ENCODE measurements at places on chromosomes 6 and 20.

DNA sequence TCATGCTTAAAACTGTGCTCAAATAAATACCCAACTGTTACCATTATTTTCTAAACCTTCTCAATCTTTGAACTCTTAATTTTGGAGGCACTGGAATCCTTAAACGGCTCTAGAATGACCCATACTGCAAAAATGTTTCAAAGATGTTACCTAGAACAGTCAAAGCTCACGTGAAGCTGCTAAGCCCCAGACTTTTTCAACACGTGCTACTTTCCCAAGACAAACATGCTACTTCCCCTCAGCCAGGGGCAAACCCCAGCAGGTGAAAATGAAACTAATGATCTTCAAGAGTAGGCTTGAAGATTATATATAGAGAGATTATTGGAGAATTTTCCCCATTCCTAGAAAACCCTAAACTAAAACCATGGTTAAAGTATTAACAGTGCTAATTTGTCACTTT, 28.1 kb downstream of the HUS1B start:
- no peak overlapping the region for H3K27ac ChIP-seq
- H3K4me3 ChIP-seq = no peak overlapping the region
- no peak for DNase-seq
- H3K36me3 ChIP-seq = peaks cover 13% of the 10 kb centered on the region
- H3K4me1 ChIP-seq = no peaks in the 10 kb centered on the region

- peak; percentile 68 for DNase-seq
- H3K4me1 ChIP-seq = peaks cover 33% of the 10 kb centered on the region
- H3K4me3 ChIP-seq = peak overlapping the region; percentile 50
- H3K36me3 ChIP-seq = no peaks in the 10 kb centered on the region
- no peaks in the 10 kb centered on the region for H3K27me3 ChIP-seq
- peak overlapping the region; percentile 91 for H3K27ac ChIP-seq
Observed at GRCh38 chr6:31821301-31822035, 6.1 kb upstream of the HSPA1B start.

GRCh38 chr20:23404196-23404595, 17.1 kb downstream of the NAPB start:
- H3K36me3 ChIP-seq = peaks cover 13% of the 10 kb centered on the region
- H3K4me1 ChIP-seq = no peaks in the 10 kb centered on the region
- no peaks in the 10 kb centered on the region for H3K27me3 ChIP-seq

GRCh38 chr6:108353853-108354252, 59.0 kb downstream of the AFG1L start:
- H3K27me3 ChIP-seq = no peaks in the 10 kb centered on the region
- H3K36me3 ChIP-seq = peaks cover 8% of the 10 kb centered on the region
- no peak for DNase-seq
- no peak overlapping the region for H3K4me3 ChIP-seq

- DNase-seq = no peak
- H3K36me3 ChIP-seq = no peaks in the 10 kb centered on the region
- no peaks in the 10 kb centered on the region for H3K4me1 ChIP-seq
- H3K27me3 ChIP-seq = no peaks in the 10 kb centered on the region
Observed at GRCh38 chr6:30500421-30501355, 11.4 kb downstream of the HLA-E start.

GRCh38 chr6:135992739-135993138, 141.2 kb downstream of the PDE7B start:
- peaks cover 10% of the 10 kb centered on the region for H3K4me1 ChIP-seq
- H3K27me3 ChIP-seq = no peaks in the 10 kb centered on the region
- no peak overlapping the region for H3K4me3 ChIP-seq
- DNase-seq = no peak

DNA sequence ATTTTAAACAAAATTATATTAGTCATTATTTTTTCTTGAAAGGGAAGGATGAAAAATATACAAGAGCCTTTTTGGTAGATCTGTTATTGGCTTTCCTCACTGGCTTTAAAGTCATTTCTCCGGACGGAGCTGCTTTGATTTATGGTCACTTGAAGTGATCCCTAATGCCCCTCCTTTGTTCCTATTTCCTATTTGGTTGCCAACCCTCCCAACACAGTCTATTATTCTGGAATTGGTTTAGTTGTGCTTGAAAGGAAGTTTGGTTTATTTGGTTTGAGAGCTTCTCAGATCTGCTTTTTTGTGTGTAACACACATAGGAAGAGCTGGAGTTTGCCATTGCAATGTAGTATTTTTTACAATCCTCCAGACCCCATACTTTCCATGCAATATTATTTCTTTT, 347.9 kb downstream of the RFPL4B start:
- no peaks in the 10 kb centered on the region for H3K4me1 ChIP-seq
- no peak overlapping the region for H3K4me3 ChIP-seq
- no peak overlapping the region for H3K27ac ChIP-seq
- H3K27me3 ChIP-seq = no peaks in the 10 kb centered on the region
- DNase-seq = no peak
- H3K36me3 ChIP-seq = no peaks in the 10 kb centered on the region

DNA sequence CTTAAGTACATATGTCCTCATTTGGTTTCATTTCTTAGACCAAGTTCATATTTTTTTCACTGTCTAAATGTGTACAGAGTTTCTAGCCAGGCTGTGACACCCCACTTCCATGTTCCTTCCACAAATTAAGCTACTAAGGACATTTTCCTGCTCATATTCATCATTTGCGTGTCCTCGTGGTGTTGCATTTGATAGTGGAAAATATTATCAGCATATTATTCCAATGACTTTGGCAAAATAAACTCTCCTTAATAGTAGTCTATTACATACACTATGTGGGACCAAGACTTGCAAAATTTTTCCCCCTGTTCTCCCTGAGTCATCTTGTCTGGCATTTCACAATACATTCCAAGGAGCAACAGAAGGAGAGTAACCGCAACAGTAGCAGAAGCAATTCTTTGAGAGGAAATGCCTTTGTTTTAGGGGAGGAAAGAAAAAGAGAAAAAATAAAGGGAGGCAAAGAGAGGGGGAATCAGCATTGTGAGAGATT, 599.2 kb downstream of the COL12A1 start:
- no peaks in the 10 kb centered on the region for H3K27me3 ChIP-seq
- H3K27ac ChIP-seq = peak overlapping the region; percentile 43
- H3K4me3 ChIP-seq = no peak overlapping the region
- H3K4me1 ChIP-seq = no peaks in the 10 kb centered on the region

DNA sequence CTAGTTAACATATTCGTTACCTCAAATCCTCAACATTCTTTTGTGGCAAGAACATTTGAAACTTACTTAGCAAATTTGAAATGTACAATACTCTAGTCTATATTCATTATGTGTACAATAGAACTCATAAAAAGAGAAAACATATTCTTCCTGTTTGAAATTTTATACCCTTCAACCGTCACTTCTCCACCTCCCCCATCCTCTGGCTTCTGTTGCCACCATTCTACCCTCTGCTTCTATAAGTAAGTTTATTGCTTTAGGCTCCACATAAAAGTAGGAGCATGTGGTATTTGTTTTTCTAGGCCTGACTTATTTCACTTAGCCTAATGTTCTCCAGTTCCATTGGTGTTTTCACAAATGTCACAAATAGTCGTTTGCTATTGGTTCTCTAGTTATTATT, 205.3 kb downstream of the TENT5A start:
- no peak overlapping the region for H3K4me3 ChIP-seq
- H3K27ac ChIP-seq = no peak overlapping the region
- H3K27me3 ChIP-seq = no peaks in the 10 kb centered on the region
- no peak for DNase-seq

DNA sequence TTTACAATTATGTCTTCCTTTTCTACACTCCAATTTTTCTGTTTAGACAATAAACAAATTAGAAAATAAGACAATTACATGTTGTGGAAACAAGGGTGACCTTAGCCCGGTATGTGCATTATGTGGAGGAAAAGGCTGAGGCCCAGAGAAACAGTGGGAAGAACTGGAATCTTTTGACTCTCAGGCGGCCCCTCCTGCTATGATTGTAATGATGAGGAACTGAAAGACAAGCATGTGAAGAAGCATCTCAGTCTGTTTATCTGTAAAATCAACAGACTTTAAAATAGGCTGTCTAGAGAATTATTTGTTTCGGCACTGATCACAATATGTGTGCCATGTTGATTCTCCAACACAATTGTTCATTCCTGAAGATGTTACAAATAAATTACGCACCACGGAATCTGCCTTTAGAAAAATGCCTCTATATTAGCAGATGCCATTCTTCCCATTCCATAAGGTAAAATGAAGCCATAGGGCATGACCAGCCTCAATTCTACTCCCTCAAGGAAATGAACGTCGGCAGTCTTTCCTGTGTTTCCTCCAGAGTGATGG, 1201.6 kb upstream of the CITED2 start:
- H3K4me1 ChIP-seq = peaks cover 16% of the 10 kb centered on the region
- no peaks in the 10 kb centered on the region for H3K27me3 ChIP-seq
- no peaks in the 10 kb centered on the region for H3K36me3 ChIP-seq
- H3K27ac ChIP-seq = no peak overlapping the region
- DNase-seq = no peak
- no peak overlapping the region for H3K4me3 ChIP-seq

GRCh38 chr6:12622566-12622965, 94.0 kb upstream of the PHACTR1 start:
- no peak overlapping the region for H3K4me3 ChIP-seq
- H3K4me1 ChIP-seq = no peaks in the 10 kb centered on the region
- H3K36me3 ChIP-seq = no peaks in the 10 kb centered on the region

GRCh38 chr20:63968136-63968927, 1.4 kb downstream of the ZNF512B start:
- no peak for DNase-seq
- H3K27me3 ChIP-seq = no peaks in the 10 kb centered on the region
- no peaks in the 10 kb centered on the region for H3K36me3 ChIP-seq
- peak overlapping the region; percentile 63 for H3K4me3 ChIP-seq

GRCh38 chr6:127381384-127381783, 38.0 kb upstream of the ECHDC1 start:
- H3K4me3 ChIP-seq = no peak overlapping the region
- H3K27me3 ChIP-seq = no peaks in the 10 kb centered on the region
- DNase-seq = no peak
- H3K36me3 ChIP-seq = no peaks in the 10 kb centered on the region
- H3K4me1 ChIP-seq = no peaks in the 10 kb centered on the region

DNA sequence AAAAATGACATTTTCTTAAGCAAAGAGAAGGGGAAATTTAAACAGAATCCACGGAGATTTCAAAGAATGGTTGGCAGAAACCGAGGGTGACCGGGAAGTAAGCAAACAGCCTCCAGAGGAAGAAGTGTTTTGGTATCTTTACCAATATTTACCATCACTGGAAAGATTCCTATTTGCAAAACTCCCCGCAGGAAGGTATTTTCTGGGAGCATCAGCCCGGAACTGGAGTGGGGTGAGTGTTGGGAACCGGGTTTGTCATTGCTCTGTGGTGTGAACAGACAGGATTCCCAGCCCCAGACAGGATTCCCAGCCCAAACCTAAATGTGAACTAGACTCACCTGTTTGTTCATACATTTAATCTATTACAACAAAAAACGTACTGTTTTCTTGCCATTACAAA, 19.2 kb upstream of the DACT2 start:
- DNase-seq = no peak
- H3K36me3 ChIP-seq = no peaks in the 10 kb centered on the region
- H3K4me3 ChIP-seq = no peak overlapping the region
- peaks cover 16% of the 10 kb centered on the region for H3K27me3 ChIP-seq
- H3K27ac ChIP-seq = no peak overlapping the region
- H3K4me1 ChIP-seq = no peaks in the 10 kb centered on the region

- no peaks in the 10 kb centered on the region for H3K36me3 ChIP-seq
- H3K27ac ChIP-seq = no peak overlapping the region
- H3K27me3 ChIP-seq = no peaks in the 10 kb centered on the region
- no peak overlapping the region for H3K4me3 ChIP-seq
- no peaks in the 10 kb centered on the region for H3K4me1 ChIP-seq
Observed at GRCh38 chr6:29483186-29483585, 4.6 kb downstream of the MAS1L start.

GRCh38 chr6:15255909-15256395, 10.1 kb downstream of the JARID2 start:
- no peak overlapping the region for H3K27ac ChIP-seq
- no peak overlapping the region for H3K4me3 ChIP-seq
- H3K27me3 ChIP-seq = no peaks in the 10 kb centered on the region
- DNase-seq = no peak
- H3K36me3 ChIP-seq = no peaks in the 10 kb centered on the region
- peaks cover 41% of the 10 kb centered on the region for H3K4me1 ChIP-seq

DNA sequence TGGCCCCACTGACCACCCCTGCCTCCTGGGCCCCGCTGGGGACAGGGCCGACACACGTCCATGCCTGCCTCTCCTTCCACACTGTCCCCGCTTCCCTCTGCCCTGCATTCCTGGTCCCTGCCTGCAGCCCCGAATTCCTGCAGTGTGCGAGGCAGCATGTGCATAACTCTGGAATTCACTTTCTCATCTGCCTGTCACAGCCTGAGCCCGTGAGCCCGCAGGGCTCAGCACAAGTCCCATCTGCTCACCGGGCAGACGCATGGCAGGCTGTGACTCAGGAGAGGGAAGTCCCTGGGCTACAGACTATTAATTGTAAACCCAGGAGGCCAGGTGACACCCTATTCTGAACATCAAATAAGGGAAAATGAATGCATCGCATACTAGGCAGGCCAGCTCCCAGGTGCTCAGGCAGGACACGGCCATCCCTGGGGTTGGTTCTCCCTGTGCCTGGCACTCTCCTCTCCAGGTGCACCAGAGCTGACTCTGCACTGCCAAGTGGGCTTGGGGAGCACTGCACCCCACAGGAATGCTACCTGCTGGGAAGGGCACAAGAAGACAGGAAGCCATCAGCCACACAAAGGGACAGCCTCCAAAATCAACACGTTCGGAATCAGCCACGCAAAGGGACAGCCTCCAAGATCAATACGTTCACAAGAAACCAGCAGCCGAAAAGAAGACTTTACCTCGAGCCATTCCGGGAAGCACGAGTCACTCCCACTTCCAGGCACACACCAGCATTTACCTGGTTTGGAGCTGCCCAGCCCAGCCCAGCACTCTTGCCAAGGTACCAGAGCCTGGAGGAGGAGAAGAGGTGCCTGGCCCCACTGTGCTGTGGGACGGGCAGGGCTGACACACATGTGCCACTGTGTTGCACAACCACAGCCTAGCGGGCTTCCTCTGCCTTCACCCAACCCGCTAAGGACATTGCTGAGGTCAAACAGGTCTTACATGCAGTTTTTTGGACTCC, 65.9 kb downstream of the DLL1 start:
- no peaks in the 10 kb centered on the region for H3K36me3 ChIP-seq
- no peak overlapping the region for H3K4me3 ChIP-seq
- no peaks in the 10 kb centered on the region for H3K4me1 ChIP-seq
- no peak for DNase-seq
- no peaks in the 10 kb centered on the region for H3K27me3 ChIP-seq

DNA sequence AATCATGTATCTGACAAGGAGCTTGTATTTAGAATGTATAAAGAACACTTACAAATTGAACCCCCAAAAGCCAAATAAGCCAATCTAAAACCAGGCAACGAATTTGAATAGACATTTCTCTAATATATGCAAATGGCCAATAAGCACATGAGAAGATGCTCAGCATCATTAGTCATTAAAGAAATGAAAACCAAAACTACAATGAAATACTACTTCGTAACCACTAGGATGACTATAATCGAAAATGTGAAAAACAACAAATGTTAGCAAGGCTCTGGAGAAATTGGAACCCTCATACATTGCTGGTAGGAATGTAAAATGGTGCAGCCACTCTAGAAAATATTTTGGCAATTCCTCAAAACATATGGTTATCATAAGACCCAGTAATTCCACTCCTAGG, 105.8 kb upstream of the TOP1 start:
- H3K4me3 ChIP-seq = no peak overlapping the region
- no peaks in the 10 kb centered on the region for H3K36me3 ChIP-seq
- no peak overlapping the region for H3K27ac ChIP-seq
- H3K4me1 ChIP-seq = no peaks in the 10 kb centered on the region

GRCh38 chr20:6081236-6081635, 27.4 kb upstream of the LRRN4 start:
- DNase-seq = no peak
- H3K27ac ChIP-seq = no peak overlapping the region
- H3K27me3 ChIP-seq = no peaks in the 10 kb centered on the region
- H3K4me1 ChIP-seq = no peaks in the 10 kb centered on the region
